ENCODE measurements at places on chromosomes 11 and 22.
A peak's percentile ranks its signal among the peaks of the same experiment; 100 is the strongest.

DNA sequence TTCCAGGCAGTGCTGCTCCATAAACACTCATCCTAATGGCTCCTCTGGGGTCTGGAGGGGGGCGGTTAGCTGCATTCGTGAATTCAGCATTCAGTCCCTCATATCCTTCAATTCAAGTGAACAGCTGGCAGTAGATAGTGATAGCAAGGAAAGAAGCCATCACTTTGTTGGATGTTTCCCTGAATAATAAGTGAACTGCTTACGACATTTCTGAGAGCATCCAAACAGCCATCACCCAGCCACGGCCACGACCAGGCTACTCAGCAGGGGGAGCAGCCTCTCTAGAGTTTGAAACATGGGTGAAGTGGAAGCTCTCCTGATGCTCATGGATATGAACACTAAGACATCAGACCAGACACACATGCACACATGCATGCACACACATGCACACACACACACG is 163.6 kb downstream of the NTM start:
- DNase-seq = no peak
- no peaks in the 10 kb centered on the region for H3K27me3 ChIP-seq
- no peak overlapping the region for H3K27ac ChIP-seq
- no peaks in the 10 kb centered on the region for H3K4me1 ChIP-seq
- no peak overlapping the region for H3K4me3 ChIP-seq

- no peaks in the 10 kb centered on the region for H3K27me3 ChIP-seq
- no peak overlapping the region for H3K4me3 ChIP-seq
- peaks cover 18% of the 10 kb centered on the region for H3K36me3 ChIP-seq
- no peak overlapping the region for H3K27ac ChIP-seq
- H3K4me1 ChIP-seq = peaks cover 16% of the 10 kb centered on the region
These were observed 19.8 kb downstream of the MCM5 start for GRCh38 chr22:35419756-35420155.

DNA sequence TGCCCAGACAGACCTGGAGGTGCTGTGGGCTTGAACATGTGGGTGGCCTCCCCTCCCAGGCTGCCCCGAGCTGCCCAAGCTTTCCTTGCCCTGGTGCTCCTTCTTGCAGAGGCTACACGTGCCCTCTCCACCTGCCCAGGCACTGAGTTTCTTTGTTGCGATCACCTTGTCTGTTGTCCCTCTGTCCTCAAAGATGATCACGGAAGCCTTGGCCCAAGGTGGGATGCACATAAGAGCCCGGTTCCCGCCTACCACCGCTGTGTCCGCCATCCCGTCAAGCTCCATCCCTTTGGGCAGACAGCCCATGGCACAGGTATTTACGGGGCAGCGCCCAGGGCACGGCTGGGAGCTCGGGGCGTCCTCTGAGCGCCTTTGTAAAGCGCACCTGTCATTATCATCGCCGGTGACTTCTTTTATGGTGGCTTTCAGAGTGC is 67.5 kb downstream of the MED15 start:
- H3K36me3 ChIP-seq = peaks cover 30% of the 10 kb centered on the region
- peak overlapping the region; percentile 13 for H3K27ac ChIP-seq
- DNase-seq = no peak
- H3K4me3 ChIP-seq = no peak overlapping the region
- H3K27me3 ChIP-seq = no peaks in the 10 kb centered on the region

GRCh38 chr11:102177126-102177525 is 66.9 kb downstream of the YAP1 start:
- H3K27me3 ChIP-seq = peaks cover 7% of the 10 kb centered on the region
- H3K4me1 ChIP-seq = no peaks in the 10 kb centered on the region
- no peak overlapping the region for H3K4me3 ChIP-seq

- H3K4me3 ChIP-seq = no peak overlapping the region
- no peak overlapping the region for H3K27ac ChIP-seq
- peak; percentile 21 for DNase-seq
These were observed 78.7 kb upstream of the SUSD2 start for GRCh38 chr22:24102366-24103200.

- H3K4me3 ChIP-seq = no peak overlapping the region
- no peaks in the 10 kb centered on the region for H3K36me3 ChIP-seq
- no peak overlapping the region for H3K27ac ChIP-seq
- H3K4me1 ChIP-seq = no peaks in the 10 kb centered on the region
These were observed 267.2 kb downstream of the NTM start for GRCh38 chr11:131637469-131638175.

Data from activated naive CD8-positive, alpha-beta T cell treated with anti-CD3 and anti-CD28 coated beads, Interleukin-2, amount 10 ng/mL, durations not matched to agents 7 days and 5 days (primary cell).